ENCODE measurements at places on chromosomes 1 and 21.

GRCh38 chr1:206524739-206525364, 17.5 kb downstream of the RASSF5 start:
- DNase-seq, result no peak

DNA sequence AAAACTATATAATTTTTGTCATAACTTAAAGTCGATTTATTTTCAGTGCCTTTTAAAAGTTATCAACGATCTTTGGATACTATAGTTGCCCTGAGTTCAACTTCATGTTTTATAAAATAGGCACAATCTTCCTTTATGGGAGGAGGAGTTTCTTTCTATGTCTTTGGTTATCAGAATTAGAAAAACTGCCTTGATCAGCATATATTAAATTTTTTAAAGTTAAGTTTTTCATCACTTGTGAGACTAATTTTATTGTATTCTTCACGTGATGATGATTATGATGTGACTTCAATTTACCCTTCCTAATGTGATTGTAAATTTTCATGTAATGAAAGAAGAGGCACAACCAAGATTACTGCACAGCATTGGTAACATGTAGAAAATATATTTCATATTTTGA, 58.2 kb upstream of the TMPRSS15 start:
- no peak for DNase-seq

- no peak for DNase-seq
Observed at GRCh38 chr1:28078262-28078661, 10.1 kb downstream of the EYA3 start.

- DNase-seq, result no peak
Observed at GRCh38 chr1:68442822-68443556, 6.8 kb downstream of the RPE65 start.

DNA sequence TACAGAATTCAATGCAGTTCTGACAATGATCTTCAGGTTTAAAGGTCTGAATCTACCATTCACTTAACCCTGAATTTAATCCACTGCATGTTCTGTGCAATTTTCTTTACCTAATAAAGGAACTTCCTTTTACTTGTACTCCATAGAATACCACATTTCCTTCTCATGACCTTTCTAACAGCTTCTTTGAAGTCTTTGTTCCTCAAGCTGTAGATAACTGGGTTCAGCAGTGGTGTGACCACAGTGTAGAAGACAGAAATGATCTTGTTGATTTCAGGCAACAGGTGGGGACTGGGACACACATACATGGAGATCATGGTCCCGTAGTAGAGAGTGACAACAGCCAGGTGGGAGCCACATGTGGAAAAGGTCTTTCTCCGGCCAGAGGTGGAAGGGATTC, 878 bp downstream of the OR11L1 start:
- DNase-seq, result no peak

DNA sequence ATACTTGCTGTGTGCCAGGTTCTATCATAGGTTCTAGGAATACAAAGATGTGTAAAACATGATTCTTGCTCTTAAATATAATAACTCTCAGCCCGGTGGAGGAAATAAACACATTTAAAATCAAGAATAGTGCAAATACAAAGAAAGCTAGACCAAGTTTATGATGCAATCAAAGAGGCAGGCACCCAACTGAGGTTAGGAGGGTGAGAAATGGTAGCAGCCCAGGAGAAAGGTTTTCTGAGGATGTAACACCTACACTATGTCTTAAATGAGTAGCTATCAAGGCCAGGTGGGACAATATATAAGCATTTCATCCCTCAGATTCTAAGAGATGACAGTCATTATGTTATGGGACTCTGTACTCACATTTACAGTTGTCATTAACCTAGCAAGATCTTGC, 9.7 kb upstream of the PIGC start:
- no peak for DNase-seq

DNA sequence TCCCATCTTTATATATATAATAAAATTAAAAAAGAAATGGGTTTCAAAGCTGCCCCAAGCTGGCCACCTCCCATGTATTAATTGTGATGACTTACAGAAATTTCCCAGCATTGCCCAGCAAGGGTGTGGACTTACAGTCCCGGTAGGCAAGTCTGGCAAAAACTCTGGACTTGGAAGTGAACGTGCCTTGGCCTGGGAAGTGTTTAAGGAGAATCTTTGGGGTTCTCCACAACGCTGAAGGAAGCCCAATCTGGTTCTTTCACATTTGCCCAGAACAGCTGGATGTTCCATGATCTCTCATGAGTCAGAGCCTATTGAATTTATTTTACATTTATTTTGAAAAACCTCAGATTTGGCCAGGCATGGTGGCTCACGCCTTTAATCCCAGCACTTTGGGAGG, 98.4 kb upstream of the SLC45A1 start:
- no peak for DNase-seq

GRCh38 chr1:188281921-188282320, 1453.2 kb downstream of the PLA2G4A start:
- no peak for DNase-seq

DNA sequence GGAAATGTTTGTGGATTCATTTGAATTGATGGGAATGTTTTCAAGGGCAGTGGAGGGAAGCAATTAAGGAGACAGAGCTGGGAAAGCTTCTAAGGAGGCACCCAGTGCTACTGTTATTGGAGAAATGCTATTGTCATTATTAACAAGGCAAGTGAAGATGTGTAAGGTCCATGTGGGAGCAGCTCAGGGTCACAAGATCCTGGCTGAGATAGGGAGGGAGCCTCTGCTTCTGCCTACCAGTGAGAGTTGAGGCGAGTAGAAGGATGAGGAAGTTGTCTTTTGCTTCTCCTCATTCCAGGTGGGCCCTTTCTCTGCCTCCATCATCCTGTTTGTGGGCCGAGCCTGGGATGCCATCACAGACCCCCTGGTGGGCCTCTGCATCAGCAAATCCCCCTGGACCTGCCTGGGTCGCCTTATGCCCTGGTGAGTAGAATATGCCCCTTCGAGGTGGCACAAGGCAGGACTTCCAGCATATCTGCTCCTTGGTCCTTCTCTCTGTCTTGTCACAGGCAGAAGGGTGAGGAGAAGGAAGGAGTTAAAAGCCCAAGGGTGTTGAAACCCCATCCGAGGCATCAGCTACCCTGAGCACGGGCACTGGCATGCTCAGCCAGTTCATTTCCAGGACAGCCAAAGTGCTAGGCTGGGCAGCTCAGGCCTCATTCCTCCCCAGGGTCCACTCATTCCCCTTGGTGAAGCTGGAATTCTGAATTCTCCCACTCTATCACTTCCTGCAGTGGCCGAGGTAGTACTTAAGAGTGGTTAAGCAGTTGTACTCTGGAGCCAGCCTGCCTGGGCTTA, 3.7 kb downstream of the MFSD2A start:
- DNase-seq, result no peak

- DNase-seq, result no peak
Observed at GRCh38 chr1:53339736-53340635, 12.1 kb upstream of the LRP8 start.

DNA sequence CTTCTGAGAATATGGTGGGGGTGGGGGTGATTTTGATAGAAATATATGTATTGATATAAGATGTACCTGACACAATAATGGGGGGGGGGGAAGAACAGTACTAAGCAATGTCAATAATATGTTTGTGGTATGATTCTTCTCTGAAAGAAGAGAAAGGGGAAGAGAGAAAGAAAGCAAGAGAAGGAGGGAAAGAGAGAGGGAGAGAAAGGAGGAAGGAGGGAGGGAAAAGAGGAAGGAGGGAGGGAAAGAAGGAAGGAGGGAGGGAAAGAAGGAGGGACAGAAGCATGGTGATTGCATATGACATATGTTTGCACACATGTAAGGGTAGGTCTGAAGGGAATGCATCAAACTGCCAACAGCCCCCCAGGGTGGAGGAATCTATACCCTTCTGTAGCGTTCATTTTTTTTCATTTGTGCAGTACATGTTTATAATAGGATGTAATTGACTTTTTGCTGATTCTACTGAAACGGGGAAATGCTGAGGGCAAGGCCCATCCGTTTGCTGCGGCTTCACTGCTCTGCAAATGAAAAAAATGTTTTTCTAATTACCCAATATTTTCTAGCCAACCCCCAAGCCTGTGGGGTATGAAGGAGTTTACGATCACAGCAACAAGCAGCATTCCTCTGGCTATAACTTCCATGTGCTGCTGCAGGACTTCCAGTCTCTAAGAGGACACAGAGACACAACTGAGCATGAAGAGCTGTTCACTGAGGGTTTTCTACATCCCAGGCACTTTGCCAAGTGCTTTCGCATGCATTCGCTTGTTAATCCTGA, 119.3 kb upstream of the ZC3H12A start:
- DNase-seq, result no peak

GRCh38 chr1:57672346-57673140, 248.7 kb upstream of the DAB1 start:
- DNase-seq, result no peak

GRCh38 chr1:231550448-231550781, 21.9 kb downstream of the TSNAX start:
- peak; percentile 23 for DNase-seq

DNA sequence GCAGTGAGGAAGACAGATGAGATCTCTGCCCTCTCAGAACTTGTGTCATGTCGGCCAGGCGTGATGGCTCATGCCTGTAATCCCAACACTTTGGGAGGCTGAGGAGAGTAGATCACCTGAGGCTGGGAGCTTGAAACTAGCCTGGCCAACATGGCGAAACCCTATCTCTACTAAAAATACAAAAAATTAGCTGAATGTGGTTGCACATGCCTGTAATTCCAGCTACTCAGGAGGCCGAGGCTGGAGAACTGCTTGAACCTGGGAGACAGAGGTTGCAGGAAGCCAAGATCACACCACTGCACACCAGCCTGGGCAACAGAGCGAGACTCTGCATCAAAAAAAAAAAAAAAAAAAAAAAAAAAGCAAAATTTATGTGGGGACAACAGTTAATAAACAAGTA, 40.9 kb upstream of the RALGPS2 start:
- no peak for DNase-seq

GRCh38 chr1:221148660-221149059, 269.4 kb downstream of the HLX start:
- no peak for DNase-seq

DNA sequence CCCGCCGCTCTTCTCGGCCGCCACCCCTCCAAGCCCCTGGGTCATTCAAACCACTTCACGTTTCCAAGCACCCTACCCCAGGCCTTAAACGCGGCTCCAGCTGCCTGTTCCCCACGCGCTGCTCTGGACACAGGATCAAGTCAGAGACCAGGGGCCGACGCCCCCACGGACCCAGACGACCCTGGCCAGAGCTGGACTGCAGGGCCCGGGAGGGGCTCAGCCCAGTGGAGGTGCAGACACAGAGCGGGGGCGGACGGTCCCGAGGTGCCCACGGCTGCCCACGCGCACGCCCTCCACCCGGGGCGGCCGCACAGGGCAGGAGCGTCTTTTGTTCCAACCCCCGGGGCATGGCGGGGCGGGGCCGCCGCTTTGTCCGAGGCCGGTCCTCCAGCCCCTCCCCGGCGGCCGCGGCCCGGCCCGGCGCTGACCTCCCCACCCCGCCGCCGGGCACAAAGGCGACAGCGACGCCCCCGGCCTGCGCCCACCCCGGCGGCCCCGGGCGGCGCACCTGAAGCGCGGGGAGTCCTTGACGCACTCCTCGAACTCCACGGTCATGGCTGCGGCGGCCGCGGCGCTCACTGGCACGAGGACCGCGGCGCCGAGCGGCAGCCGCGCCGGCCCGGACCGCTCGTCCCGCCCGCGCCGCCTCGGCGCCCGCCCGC, 338 bp downstream of the ACAP3 start:
- no peak for DNase-seq

Measured in T47D (cell line).